ENCODE measurements at places on chromosomes 7 and 10.
A peak's percentile ranks its signal among the peaks of the same experiment; 100 is the strongest.

- DNase-seq = no peak
These were observed 5.1 kb upstream of the DMBT1 start for GRCh38 chr10:122555442-122555841.

- no peak for DNase-seq
These were observed 85.8 kb downstream of the CTNNA3 start for GRCh38 chr10:67609996-67610793.

GRCh38 chr10:15585303-15585715 is 134.4 kb downstream of the ITGA8 start:
- no peak for DNase-seq

DNA sequence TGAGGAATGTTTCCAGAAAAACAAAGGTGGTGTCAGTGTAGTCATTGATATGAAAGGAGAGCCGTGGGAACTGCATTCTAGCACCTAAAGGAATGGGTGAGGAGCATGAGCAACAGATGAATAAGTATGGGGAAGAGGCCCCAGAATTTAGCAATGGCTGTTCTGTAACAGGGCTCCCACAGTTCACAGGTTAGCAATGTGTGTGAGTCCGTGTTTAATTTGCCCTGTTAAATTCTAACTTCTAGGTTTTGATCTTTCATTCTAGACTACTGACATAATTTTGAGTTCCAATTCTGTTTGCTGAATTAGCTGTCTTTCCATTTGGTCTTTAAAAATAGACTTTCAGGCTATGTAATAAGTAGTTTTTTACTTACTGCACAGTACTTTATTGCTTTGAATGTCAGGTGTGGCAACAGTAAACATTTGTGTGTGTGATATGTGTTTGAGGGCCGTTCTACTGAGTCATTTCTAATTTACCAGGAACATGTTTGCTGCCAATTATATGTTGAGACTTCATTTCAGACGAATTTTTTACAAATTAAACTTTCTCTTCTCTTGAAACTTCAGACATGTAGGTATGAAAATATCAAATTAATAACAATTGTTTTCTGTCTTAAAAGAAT is 8.8 kb downstream of the STK17A start:
- DNase-seq = no peak

- DNase-seq = no peak
These were observed 25.5 kb upstream of the FAM221A start for GRCh38 chr7:23654508-23654907.

- no peak for DNase-seq
These were observed 33.5 kb downstream of the CARD11 start for GRCh38 chr7:3010161-3010560.

DNA sequence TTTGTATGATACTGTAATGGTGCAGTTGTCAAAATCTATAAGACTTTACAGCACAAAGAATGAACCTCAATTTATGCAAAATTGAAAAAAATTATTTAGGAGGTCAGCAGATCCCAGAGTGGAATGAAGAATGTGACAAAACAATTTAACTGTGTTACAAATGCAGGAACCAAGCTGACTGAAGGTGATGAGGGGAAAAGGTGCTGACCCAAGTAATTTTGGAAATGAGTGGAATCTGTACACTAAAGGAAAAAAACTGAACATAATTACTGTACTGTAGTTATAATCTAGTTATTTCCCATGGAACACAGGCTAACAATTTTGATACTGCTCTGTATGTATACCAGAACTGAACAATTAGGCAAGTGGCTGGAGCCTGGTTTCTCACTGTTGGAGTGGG is 31.2 kb upstream of the ZCCHC24 start:
- DNase-seq = no peak

GRCh38 chr7:155510975-155511701 is 35.2 kb downstream of the CNPY1 start:
- DNase-seq = no peak

- DNase-seq = no peak
These were observed 41.5 kb downstream of the MYOF start for GRCh38 chr10:93440591-93441091.

DNA sequence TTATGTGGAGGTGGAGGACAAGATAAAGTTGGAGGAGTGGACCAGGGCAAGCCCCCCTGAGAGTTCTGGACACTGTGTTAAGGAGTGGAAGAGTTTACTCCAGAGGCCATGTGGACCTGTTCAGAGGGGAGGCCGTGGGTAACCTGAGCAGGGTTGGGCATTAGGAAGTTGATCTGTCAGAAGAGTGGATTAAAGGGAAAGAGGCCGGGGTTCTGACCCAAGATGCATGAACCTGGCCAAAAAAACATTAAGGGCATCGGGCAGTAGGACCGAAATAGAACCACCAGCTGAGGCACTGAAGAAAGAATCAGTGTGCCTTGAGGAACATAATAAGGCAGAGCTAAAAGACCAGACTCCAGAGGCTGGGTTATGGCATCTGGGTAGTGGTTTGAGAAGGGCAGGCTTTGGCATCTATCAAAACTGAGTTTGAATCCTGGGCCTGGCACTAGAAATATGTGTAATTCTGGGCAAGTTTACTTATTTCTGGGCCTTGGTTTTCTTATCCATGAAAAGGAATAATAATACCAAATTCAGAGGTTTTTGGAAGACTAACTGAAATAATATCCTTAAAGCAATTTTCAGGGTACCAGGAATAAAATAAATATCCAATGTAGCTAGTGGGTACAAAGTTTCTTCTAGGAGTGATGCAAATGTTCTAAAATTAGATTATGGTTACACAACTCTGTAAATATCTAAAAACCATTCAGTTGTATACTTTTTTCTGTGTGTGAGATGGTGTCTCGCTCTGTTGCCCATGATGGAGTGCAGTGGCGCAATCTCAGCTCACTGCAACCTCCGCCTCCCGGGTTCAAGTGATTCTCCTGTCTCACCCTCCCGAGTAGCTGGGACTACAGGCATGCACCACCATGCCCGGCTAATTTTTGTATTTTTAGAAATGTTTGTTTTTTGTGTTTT is 10.9 kb upstream of the FRAT1 start:
- DNase-seq = no peak

DNA sequence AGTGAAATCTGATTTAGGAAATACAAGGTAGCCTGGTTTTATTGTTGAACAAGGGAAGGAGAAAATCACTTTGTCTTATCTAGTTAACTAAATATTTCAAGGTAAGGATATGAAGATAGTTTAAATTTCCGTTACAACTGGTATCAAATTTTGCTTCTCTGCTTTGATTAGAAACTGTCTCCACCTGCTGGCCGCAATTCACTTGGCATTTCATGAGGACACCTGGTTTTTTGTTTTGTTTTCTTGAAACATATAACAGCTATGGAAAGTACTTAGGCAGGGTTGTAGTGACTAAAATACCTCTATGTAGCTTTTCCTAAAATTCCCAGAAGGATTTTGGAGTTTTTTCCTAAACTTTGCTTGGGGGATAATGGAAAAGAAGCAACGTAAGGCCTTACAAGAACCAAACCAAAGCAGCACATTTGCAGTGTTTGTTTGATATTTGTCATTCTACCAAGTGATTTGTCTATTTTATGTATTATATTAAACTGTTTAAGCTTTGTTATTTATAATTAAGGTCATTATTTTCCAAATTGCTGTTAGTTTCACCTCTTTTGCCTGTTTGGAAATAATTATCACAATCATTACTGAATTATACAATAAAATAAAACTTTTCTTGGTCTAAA is 73.6 kb downstream of the AHCYL2 start:
- no peak for DNase-seq

DNA sequence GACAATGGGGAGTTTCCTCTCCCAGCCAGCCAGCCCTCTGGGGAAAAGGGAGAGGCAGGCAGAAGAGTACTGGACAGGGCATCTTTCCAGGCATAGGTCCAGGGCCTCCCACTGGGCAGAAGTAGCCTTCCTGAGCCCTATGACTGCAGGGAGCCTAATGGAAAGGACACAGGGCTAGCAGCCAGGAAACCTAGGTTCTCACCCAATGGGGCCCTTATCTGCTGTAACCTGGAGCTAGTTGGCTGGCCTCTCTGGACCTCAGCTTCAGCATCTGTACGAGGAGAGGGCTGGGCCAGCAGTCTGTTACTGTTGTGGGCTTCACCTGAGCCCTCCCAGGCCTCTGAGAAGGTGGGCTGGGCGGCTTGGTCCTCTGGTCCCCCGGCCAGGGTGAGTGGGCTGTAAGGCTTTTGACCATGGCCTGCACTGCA is 22.4 kb downstream of the LDB3 start:
- no peak for DNase-seq

- DNase-seq = no peak
These were observed 21.9 kb upstream of the VSIR start for GRCh38 chr10:71795248-71795647.

DNA sequence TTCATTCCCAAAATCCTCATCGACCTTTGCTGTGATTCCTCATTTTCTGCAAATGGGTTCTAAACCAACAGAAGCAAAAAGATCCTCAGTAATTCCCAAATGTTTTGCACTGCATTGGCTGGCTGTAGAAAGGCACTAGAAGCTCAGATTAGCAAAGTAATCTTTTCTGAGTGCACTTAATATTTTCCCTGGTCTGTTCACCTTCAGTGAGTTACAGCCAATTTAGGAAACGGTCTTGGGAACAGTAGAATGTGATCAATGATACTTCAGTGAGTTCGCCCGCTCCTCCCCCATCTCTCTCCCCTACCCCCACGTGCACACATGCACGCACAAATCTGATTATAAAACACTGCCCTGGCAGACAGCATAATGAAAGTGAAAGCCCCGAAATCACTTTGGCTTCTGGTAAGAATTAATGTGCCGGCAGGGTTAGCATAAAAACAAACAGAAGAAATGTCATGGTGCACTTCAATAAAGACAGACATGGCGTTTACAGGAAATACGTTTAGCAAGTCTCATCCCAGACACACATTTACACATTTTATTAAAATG is 201.3 kb upstream of the CDCA7L start:
- no peak for DNase-seq

- DNase-seq = no peak
These were observed 83.3 kb upstream of the DNAJC1 start for GRCh38 chr10:22086730-22087401.

DNA sequence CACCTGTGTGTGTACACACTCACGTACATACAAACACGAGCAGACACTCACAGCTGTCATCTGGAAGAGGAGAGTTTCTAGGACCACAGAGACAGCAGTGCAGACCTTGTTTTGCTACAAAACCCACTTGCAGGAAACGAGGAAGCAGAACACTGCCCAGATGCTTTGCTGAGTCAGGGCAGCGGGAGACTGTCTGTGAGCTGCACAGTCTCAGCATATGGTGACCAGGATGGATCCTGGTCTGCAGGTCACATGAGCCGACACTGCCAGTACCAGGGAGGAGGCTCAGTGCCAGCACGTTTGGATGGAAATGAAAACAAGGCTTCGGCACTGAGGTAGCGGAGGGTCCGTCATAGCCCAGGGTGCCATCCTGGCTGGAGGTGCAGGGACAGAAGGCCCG is 117.6 kb upstream of the DPP6 start:
- DNase-seq = no peak

GRCh38 chr10:3427950-3428354 is 255.4 kb upstream of the PITRM1 start:
- DNase-seq = no peak

DNA sequence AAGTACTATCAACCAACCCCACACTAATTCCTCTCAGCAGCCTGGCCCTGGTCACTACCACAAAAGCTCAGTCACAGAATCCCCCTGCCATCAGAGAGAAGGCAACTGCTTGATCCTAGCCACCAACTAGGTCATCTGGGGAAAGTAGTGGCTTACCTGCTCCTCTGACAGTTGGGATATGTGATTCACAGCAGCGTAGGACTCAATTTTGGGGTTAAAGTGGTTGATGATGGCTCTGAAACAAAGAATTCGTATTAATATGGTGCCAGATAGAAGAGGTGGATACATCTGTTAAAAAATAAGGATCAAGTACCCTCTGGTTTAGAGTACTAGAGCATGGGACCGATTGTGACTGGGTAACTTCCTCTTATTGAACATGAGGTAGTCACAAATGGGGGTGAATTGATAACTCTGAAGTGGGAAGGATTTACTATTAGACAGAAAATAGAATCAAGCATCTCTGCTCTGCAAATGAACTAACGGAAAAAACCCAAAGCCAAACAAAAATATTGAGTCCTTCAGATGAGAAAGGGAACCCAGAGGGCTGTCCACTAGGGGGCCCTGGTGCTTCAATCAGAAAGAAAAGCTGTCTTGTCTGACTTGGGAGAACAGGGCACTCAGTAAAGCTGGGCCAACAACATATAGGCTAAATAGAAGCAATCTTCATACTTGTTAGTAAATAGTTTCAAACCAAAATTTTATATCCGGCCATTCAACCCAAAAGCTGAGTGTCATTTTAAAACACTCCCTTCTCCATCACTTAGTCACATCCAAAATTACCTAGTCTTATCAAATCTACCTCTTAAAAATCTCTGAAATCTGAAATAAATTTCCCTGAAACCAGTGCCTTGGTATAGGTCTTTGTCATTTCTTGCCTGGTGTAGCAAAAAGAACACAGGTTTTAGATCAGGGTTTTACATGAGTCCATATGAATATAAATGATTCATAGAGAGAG is 45.9 kb upstream of the KCNIP2 start:
- DNase-seq = peak; percentile 16

DNA sequence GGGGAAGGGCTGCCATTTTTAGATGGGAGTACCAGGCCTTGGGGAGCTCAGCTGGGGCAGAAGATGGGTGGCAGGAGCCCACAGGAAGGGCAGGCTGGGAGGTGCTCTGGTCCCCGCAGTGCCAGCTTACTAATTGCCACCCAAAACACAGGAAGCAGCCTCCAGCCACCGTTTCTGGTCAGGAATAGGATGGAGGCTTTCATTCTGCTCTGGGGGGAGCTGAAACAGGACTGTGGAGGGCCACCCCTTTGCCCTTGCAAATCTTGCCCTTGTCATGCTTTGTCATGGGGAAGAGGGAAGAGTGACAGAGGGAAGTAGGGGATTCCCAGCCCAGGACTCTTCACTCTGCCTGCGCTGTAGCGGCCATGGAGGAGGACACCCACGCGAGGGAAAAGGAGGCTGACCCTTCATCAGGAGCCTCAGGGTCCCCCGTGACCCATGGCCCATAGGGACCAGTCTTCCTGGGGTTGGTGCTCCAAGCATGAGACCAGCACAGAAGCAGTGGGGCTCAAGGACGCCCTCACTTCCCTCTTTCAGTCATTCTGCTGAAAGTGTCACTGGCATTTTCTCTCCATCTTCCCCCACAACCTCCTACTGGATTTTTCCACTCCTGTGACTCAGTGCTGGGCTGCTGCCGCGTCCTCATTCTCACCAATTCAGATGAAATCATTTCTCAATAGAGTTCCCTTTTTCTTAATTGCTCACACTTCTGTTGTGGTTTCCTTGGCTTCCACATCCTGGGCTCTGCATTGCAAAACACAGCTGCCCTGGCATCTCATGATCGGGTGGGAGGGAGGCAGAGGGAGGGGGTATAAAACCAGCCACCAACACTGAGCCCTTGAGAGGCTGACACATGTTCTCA is 61.9 kb downstream of the MKI67 start:
- DNase-seq = peak; percentile 51

- no peak for DNase-seq
These were observed 297.8 kb upstream of the SEMA3A start for GRCh38 chr7:84492098-84493034.

Data from esophagus squamous epithelium (tissue), 5 donors.